DMS 273 treated with DMSO at 0.1 percent for 48 hours (cell line): ENCODE measurements at places on chromosomes 5 and 9.

- no peak for DNase-seq
Observed at GRCh38 chr5:56492812-56493211, 259.7 kb upstream of the ANKRD55 start.

GRCh38 chr5:18420711-18421110 is 786.5 kb downstream of the TAF11L14 start:
- no peak for DNase-seq

GRCh38 chr9:33209394-33209793 is 30.6 kb upstream of the SPINK4 start:
- no peak for DNase-seq

DNA sequence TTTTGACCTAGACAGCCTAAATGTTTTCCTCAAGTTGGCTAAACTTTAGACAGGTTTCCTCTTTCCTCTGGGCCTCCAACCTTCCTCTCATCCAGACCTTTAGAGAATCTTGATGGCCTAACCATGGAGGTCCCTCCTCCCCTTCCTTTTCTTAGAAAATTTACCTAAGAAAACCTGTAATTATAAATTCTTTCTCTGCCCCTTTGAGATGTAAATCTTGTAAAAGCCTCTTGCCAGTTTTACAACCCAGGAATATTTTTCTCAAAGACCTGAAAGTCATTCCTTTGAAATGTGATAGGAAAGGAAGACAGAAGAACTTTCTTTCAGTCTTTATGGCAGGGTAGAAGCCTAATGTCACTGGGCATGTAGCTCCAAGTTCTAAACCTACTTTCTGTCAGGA is 1752.6 kb upstream of the C9orf72 start:
- no peak for DNase-seq

GRCh38 chr9:78026947-78027346 is 4.7 kb downstream of the GNAQ start:
- no peak for DNase-seq

- peak; percentile 65 for DNase-seq
Observed at GRCh38 chr5:61449804-61450492, 117.9 kb downstream of the ZSWIM6 start.

DNA sequence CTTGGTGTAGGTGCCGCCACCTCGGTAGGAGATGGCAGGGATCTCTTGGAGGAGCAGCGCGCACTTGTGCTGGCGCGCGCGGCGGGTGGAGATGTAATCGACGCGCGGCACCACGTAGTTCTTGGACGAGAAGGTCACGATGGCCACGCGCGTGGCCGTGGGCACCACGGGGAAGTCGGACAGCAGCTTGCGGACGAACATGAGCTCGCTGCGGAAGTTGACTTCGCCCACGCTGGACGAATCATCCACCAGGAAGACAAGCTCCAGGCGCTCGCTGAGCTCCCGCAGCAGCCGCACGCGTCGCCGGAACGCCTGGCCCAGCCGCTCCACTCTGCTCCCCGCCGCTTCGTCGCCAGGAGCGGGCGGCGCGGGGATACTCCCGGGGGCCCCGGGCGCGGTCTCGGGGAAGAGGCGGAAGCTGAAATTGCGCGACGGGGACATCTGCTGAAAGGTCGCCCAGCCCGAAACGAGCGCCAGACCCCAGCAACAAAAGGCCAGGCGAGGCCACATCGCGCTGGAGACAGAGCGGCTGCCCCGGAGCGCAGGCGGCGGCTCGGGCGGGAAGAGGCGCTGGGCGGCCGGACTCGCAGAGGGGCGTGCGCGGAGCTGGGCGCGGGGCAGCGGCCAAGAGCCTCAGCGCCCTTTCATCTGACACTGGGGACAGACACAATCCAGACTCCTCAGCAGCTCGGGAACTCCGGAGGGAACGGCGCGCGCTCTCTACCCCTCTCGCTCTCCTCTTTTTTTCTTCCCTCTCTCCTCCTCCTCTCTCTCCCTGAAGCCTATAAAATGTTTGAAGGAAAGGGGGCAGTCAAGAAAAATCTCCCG is at the start of gene SVEP1:
TSS of gene SVEP1 (minus strand) at position 708 of the 828 bp plus-strand sequence. CDS start at position 510, 198 bp downstream.
- DNase-seq = peak; percentile 16

GRCh38 chr5:43037636-43038495 is 2.3 kb downstream of the ANXA2R start:
- DNase-seq = no peak

DNA sequence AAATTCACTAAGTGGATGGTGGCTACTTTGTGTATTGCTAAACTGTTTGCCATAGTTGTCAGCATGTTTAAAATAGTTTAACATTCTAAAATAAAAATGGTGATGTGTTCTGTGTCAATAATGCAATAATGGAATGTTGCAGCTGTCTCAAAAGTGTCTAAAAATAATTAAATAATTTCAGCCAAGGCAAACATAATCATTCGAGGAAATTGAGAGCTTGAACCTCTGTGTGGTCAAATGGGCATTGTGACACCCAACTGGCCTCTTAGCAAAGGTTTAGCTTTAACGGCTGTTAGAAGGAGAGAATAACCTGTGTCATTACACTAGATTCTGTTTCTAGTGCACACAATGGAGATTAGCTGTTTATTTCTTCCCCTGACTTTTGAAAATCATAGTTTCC is 278.5 kb downstream of the TMEM167A start:
- no peak for DNase-seq

DNA sequence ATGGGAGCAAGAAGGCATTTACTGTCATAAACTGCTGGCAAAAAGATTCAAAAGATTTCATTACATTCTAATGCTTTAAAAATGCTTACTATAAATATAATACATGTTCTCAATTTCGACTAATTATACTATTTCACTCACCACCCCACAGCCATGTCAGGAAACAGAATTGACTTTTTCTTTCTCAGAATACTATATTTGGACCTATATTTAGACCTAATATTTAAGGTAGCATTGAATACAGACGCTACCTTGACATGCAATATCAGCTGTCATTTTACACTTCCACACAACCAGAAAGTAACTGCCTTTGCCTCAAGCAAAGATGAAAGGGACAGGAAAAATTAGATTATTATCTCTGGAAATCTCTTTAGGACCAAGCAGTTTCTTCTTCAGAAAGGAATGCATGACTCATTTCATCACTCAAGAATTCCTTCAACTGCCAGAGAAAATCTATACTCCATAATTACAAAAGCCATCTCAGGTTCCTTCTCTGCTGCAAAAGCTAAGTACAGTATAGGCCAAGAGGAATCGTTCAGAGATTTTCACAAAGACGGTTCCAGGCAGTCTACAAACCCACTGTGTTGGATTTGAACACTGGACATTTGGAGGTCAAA is 11.8 kb upstream of the UBE2QL1 start:
- no peak for DNase-seq

GRCh38 chr9:15200111-15200510 is 106.9 kb downstream of the TTC39B start:
- DNase-seq = no peak

- DNase-seq = no peak
Observed at GRCh38 chr5:149549461-149550267, 1.6 kb downstream of the CSNK1A1 start.

DNA sequence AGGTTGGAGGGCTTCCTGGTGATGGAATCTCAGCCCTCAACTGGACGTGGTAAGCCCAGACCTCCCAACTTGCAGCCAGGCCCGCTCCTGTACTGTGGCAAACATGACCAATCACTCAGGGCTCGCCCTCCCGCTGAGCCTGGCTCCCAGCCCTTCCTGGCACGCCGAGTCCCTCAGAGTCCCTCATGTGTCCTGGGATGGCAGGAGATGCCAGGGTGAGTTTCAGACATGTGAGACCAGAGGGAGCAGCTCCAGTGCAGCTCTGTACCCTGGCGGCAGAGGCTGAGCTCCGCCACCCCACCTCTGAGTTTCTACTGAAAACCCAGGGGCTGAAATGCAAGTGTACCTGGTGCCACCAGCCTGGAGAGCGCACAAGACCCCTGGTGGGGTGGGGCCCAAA is 42.0 kb upstream of the RXRA start:
- no peak for DNase-seq

DNA sequence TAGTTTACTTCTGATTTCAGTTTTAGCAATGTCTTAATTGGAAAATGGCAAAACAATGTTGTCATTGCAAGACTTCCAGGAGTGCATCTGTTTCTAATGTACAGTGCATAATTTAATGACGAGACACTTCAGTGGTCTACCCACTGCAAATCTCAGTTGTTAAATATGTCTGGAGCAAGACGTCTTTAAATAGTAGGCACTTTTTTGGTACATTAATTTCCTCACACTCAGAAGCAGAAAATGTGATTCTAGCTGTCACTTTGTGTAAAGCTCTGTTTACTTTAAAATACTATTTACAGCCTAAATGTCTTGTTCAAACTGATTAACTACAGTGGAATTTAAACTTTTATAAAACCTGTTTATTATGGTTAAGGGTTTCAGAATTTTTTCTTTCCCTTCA is 815.5 kb downstream of the TLE1 start:
- no peak for DNase-seq

- no peak for DNase-seq
Observed at GRCh38 chr5:142825378-142826089, 55.4 kb downstream of the ARHGAP26 start.

DNA sequence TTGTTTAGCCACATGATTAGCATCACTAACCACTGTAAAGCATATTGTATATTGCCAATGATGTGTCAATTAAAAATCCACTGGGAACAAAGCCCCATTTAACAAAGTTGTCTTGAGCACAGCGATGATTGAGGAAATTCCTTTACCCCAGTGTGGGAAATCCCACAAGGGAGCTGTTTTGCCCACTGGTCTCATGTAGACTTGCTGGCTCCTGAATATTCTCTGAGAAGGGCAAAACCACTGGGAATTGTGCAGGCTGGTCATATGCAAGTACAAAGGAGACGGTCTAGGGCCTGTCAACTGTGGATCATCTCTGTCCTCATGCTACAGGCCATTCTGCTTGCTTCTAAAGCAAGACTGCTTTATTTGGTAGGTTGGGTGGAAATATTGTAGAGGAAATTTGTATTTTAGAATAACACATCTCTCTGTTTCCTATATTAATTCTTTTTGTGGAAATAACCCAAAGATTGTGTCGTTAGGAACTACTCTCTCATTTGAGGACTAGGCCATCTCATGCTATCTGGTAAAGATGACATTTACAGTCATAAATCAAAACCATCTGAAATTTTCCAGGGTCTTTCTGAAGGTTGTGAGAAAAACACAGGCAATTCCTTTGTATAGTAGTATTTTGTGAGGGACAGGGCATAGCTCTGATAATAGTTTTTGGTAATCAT is 60.2 kb downstream of the PARP8 start:
- no peak for DNase-seq

DNA sequence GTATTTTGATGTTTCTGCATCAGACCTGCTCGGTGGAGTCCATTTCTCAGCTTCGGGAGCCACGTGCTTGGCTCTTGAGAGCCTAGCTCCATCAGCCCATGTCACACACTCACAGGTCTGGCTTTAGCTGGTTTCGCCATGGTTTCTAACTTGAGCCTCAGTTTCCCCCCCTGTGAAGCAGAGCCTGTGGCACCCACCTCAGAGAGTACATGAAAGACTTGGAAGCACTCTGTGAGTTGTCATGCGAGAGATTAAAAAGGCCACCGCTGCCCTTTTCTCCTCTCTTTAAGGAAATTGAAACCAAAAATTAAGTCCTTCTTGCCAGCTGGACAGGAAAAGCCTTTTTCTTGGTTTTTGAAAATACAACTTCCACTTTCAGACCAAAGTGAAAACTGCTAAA is 8.8 kb downstream of the TENT4A start:
- DNase-seq = no peak

GRCh38 chr9:132163457-132163875 is 1.6 kb downstream of the NTNG2 start:
- DNase-seq = no peak

- DNase-seq = no peak
Observed at GRCh38 chr9:5778805-5779204, 54.1 kb downstream of the ERMP1 start.
